ENCODE measurements at places on chromosomes 2 and 18. TPM values are rescaled to one million over a fixed set of nuclear protein-coding genes. Genes with fewer than 3 reads are reported as not detected.

HOXD4 gene
- 28.0 TPM for total RNA-seq

- DNase-seq, result no peak
These were observed 174.4 kb downstream of the SEPTIN10 start for GRCh38 chr2:109439390-109439786.

DNA sequence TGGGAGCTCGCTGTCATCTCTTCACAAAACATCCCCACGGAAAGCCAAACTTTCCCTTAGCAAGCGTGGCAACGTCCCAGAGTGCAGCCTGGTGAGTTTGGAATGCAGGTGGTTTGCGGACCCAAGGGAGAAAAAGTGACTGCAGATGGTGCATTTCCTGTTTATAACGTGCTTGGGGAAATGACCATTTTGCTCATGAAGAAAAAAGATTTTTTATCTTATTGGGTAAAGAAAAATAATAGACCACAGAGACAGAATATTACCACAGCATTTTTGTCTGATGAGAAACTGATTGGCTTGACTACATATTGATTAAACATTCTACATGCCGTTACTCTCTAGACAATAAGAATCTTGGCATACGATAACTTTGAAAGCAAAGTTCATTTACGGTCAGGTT is 136.5 kb downstream of the COPS8 start:
- no peak for DNase-seq

DNA sequence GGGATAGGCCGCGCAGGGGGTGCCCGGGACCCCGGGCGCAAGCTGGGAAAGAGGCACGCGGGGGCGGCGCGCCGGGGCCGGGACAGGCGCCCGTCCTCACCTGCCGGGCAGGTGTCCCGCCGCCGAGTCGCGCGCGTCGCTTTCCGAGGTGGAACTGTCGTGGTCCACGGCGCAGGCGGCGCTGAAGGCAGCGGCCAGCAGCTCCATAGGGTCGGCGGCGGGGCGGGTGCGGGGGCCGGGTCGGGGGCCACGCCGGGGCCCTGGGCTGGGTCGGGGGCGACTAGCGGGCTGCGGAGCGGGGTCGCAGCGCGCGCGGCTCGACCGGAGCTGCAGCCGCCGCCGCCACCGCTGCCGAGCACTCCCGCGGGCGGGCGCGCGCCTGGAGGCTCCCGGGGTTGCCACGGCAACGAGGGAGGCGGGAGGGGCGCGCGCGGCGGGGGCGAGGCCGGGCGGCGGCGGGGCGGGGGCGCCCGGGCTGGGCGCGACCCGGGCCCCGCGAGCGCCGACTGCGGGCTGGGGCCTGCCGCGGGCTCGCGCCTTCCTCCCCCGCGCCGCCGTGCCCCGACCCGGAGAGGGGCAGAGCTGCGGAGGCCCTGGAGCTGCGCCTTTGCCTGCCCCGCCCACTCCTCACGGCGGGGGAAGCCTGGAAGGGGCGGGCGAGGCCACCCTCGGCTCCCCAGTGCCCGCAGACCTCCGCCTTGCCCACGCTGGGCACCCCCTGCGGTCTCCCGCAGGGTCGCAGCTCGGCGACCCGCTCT is 57.9 kb downstream of the SNORC start:
- no peak for DNase-seq

GRCh38 chr2:127721978-127722355 is 20.7 kb downstream of the SFT2D3 start:
- DNase-seq, result no peak
